ENCODE measurements at places on chromosomes 12 and 14.

DNA sequence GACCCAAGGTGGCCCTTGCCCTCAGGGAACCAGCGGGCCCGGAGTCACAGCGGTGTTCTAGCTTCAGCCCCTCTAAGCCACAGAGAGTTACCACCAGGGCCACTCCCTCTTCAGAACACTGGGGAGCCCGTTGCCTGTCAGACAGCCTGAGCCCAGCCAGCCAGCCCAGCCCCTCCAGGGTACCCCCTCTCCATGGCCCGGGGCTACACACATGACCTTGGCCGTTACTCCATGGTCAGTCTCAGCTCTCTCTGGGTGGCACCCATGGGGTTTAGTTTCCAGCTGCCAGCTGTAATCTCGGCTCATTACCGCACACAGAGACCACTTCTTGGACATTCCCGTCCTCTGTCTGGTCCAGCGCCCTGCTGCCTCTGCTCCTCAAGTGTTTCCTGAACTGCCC lies 35.0 kb downstream of the PPP2R5C start:
- no peak for DNase-seq

DNA sequence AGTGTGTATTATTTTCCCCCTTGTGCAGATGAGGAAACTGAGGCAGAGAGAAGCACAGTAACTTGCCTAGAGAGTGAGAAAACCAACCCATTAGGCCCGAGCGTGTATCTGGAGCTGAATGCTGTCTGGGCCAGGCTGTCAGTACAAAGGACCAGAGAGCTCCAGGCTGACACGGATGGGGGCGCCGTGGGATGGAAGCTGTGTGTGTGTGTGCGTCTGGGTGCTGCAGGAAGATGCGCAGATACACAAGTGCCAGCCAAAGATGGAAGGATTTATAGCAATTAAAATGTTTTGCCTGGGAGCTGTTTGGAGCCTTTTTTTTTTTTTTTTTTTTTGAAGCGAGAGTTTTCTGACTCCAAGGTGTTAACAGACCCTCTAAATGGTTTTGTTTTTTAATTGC lies 53.7 kb upstream of the GPATCH2L start:
- no peak for DNase-seq

DNA sequence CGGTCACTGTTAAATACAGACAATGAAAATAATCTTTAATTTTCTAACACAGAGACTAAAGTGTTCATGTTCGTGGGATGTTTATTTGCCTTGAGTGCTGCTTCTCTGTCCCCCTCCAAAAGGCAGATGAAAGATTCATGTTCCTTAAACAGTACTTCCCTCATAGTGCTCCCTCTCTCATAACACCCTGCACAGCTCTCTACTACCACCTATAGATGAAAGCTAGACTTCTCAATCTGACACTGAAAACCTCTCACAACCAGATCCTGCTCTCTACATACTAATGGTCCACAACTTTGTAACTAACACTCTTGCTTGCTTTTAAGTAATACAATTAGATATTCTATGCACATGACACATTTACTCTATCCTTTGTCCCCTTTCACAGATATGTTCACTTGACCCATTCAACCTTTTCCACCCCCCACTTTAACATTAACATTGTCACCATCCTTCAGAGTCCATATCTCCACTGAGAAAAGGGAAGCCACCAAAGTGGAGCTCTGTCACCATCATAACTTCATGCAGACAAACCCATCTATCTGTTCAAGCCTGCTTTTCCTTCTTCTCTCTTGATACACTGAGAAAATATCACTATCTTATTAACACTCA lies 266.4 kb upstream of the USP15 start:
- no peak for DNase-seq

DNA sequence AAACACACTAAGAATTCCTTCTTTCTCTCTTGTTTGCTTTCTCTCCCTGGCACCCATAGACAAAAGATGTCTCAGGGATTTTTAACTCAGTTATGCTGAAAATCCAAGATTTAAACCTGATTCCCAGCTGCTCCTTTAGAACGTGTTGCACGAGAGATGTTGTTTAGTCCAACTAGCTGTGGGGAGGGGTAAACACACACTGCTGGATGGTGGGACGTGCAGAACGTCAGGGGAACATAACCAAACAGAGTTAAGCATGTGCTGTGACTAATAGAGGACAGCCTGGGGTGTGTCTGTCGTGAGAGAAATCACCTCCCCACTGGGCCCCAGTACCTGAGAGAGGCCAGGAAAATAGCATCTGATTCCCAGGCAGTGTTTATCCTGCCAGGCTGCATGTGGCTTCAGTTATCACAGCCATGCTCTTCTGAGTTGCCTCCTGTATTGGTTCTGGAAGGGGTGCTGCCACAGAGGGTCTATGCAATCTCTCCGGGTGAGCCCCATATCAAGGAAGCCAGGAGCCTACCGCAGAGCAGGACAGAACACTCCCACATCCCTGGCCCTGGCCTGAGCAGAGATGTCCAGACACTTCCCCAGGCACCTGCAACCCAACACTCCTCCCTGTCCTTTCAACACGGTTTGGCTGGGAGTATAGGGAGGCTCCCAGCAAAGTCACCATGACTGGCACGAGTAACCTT lies 112.7 kb upstream of the EGLN3 start:
- no peak for DNase-seq

GRCh38 chr12:64173456-64173855 lies 48.6 kb downstream of the KICS2 start:
- no peak for DNase-seq

DNA sequence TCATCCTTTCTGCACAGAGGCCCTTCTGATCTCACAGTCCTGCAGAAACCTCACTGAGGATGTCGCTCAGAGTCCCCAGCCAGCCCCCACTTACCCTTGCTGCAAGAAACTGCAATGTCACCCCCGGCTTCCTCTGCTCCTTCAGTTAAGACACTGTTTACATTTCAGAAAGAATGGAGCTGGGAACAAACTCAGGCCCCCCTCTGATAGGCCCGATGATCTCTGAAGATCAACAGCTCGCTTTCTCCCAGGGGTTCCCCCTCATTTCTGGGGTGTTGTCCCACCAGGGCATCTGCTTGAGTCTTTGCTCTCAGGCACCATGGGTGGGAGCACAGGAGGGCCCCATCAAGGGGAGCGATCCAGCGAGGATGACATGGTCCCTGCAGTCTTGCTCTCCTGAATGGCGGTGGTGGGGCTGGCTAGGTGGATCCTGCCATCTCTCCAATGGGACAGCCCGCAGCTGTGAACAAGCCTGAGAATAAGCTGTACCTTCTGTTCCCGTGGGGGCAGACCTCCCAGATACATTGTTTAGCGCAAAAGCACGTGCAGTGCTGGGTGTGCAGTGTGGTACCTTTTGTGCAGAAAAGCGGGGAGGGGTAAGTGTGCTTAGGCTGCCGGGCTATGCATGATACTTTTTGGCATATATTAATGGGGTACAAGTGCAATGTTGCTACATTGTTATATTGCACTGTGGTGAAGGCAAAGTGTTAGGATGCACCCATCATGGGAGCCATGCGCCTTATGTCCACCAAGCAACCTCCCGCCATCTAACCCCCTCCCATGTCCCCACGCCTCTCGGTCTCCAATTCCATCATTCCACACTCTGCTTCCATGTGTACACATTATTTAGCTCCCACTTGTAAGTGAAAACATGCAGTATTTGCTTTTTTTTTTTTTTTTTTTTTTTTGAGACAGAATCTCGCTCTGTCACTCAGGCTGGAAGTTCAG lies 6.7 kb upstream of the NCOR2 start:
- no peak for DNase-seq

GRCh38 chr12:5059358-5059757 lies 15.7 kb downstream of the KCNA5 start:
- DNase-seq, result no peak

DNA sequence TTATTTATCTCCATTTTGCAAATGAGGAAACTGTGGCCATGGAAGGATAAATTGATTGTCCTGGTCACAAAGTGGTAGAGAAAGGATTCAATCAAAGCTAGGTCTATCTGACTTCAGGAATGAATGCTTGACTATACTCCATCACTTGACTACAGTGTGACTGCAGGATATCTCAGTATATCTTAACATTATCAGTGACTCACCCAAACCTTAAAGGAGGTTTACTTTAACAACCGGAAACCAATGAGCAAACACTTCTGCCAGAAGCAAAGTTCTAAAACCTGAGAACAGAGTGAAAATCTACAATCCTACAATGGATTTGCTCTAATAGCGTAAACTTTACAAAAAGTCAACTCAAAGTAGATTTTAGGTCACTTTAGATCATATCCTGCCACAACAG lies 277.0 kb downstream of the CEP128 start:
- no peak for DNase-seq

DNA sequence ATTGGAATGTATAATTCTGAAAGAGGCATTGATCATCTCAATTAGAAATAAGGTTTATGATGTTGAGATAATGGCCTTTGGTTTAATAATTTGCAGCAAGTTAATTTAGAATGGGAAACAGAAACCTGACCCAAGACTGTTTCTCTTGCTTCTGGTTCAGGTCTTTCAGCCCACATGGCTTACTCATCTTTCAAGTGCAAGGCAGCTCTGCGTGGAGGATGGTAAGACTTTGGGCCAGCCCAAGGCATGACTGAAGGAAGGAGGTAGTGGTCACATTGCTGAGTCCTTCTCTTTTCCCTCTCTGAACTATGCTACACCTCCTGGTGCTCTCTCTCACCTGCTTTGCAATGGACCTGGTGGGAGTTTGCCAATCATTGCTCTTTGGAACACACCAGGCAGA lies 98.7 kb downstream of the CAND1 start:
- DNase-seq, result no peak

- DNase-seq, result no peak
Measured at GRCh38 chr12:95328708-95329107, 111.1 kb downstream of the VEZT start.

GRCh38 chr12:66594688-66595087 lies 84.2 kb downstream of the GRIP1 start:
- DNase-seq, result no peak
